Naive thymus-derived CD4-positive, alpha-beta T cell (primary cell): ENCODE measurements at places on chromosomes 11 and 22. TPM values are rescaled to one million over a fixed set of nuclear protein-coding genes. Genes with fewer than 3 reads are reported as not detected.

MS4A6E gene
- not detected for total RNA-seq

CDC42EP2 gene
- total RNA-seq: 0.58 TPM

PATE4 gene
- total RNA-seq: not detected

NDUFA6 gene
- total RNA-seq: 40.6 TPM

KCNJ11 gene
- total RNA-seq: not detected

CCDC116 gene
- total RNA-seq: 0.21 TPM

AMBRA1 gene
- 46.9 TPM for total RNA-seq
